ENCODE measurements at places on chromosomes 12 and 14. TPM values are rescaled to one million over a fixed set of nuclear protein-coding genes. Genes with fewer than 3 reads are reported as not detected.

The CYP27B1 gene
- not detected for total RNA-seq

The MYF5 gene
- not detected for total RNA-seq

The PLEKHD1 gene
- not detected for total RNA-seq

The GPR132 gene
- total RNA-seq: not detected

The AQP5 gene
- total RNA-seq: 0.82 TPM

The CD27 gene
- not detected for total RNA-seq

Data from smooth muscle cell of the coronary artery (primary cell).